ENCODE measurements at places on chromosomes 13 and 19.

- DNase-seq = no peak
Measured at GRCh38 chr13:74035896-74036295, 98.3 kb downstream of the KLF12 start.

GRCh38 chr13:19633479-19634255, at the start of gene MPHOSPH8:
Gene MPHOSPH8 (plus strand): TSS chr13:19633659. CDS start chr13:19633749, 90 bp downstream.
- DNase-seq = peak; percentile 85

DNA sequence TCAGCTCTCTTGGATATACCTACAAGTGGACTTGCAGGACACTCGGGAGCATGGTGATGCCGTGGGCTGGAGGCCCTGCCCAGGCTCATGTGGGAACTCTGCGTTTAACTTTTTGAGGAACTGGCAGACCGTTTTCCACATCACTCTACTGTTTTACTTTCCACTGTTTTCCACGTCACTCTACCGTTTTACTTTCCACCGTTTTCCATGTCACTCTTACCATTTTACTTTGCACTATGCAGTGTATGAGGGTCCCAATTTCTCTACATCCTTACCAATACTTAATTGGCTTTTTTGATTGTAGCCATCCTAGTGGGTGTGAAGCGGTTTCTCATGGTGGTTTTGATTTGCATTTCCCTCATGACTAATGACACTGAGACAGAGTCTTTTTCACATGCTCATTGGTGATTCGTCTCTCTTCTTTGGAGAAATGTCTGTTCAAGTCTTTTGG, 40.5 kb downstream of the GATAD2A start:
- no peak for DNase-seq

DNA sequence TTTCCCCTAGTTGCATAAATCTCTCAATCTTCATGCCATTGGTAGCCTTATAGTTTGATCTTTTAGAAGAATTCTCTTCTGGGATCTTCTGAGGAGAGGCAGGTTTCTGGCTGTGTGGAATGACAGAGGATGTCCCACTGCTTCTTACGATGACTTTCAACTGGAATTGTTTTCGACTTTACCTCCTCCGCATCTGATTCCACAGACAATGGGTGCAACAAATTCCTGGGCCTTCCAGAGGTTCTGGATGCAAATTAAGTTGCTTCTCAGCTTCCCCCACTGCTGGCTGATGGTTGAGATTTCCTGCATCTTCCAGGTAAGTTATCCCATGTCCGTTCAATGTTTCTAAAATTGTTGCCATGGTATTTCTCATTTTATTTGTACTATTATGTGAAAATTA, 142.3 kb upstream of the TSC22D1 start:
- no peak for DNase-seq

- no peak for DNase-seq
Measured at GRCh38 chr19:2415281-2415972, 12.0 kb downstream of the TIMM13 start.

- DNase-seq = no peak
Measured at GRCh38 chr13:26726684-26727083, 33.9 kb downstream of the GPR12 start.

GRCh38 chr13:70255406-70255991, 147.2 kb upstream of the KLHL1 start:
- DNase-seq = no peak

- DNase-seq = no peak
Measured at GRCh38 chr19:13844130-13844631, 32.8 kb upstream of the NANOS3 start.

DNA sequence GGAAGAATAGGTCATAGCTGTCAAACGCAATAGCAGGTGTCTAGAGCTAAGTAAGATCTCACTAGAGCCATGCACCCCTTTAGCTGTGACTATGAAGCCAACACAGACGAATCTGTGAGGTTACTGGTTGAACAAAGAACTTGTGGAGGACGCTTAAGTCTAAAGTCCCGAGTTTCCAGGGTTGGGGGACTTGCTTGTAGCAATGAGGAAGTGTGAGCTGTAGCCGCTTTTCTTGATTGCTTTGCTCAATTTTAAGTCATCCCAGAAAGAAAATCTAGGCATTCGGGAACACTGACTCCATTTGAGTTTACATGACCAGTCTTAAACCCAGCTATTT, 1.6 kb downstream of the GPC5 start:
- no peak for DNase-seq

GRCh38 chr13:92173254-92173653, 774.8 kb downstream of the GPC5 start:
- DNase-seq = no peak

DNA sequence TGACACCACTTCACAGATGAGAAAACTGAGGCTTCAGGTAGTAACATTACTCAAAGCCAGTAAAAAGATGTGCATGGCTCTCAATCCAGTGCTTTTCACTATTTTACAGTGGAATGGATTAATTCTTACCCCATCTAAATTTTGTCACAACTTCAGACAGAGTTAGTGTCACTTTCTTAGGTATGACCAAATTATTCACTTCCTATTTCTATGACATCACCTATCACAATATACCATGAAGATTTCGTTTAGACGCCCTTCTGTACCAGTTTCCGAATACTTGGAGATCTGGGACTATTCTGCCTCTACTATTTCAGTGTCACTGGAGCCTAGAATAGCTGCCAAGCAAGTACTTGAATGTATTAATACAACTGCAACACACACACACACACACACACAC, 437.5 kb downstream of the KLF12 start:
- no peak for DNase-seq

- no peak for DNase-seq
Measured at GRCh38 chr19:16328824-16329482, 4.3 kb downstream of the KLF2 start.

DNA sequence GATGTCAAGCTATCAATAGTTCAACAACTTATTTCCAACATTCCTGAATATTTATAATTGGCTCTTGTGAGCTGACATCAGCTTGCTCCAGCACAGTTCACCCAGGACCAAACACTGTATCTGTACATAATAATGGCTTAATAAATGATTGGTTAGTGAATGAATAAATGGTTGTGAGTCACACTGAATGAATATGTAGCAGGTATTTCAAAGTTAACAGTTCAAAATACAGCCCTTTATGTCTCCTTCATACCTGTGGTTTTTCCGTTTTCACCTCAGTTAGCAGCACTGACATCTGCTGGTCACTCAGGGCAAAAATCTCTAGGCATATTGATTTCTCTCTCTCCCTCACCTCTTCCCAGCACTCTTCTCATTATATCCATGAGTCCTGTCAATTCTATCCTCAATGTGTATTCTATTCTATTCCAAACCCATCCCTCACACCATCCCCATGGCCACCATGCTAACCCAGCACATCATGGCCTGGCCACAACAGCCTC, 76.3 kb downstream of the PEG3 start:
- no peak for DNase-seq

DNA sequence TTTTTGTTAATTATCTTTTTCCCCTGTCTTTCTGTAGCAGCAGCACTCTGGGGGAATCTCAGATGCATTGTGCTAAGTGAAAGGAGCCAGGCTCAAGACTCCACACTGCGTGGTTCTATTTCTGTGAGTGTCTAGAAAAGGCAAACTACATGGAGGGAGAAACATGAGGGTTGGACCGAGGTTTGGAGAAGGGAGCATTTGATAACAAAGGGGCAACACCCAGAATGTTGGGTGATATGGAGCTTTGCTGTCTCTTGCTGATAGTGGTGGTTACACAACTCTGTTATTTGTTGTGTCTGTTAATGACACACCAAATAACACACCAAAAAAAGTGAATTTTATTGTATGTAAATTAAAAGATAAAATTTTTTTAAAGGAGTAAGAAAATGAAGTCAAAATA, 107.8 kb downstream of the COL4A2 start:
- no peak for DNase-seq

DNA sequence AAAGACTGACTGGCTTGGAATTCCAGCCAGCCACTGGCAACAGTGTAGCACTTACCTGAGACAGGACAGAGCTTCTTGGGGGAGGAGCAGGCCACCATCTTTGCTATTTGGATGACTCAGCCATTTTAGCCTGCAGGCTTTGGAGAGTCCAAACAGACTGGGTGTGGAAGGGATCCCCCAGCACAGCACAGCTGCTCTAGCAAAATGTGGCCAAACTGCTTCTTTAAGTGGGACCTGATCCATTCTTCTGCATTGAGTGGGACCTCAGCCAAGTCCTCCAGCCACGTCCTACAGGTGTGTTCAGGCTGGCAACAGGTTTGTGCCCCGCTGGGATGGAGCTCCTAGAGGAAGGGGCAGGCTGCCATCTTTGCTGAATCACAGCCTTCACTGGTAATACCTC, 80.0 kb downstream of the NDFIP2 start:
- no peak for DNase-seq

GRCh38 chr13:46012404-46012803, 40.1 kb downstream of the ZC3H13 start:
- DNase-seq = no peak

- DNase-seq = no peak
Measured at GRCh38 chr19:16342002-16342715, 17.5 kb downstream of the KLF2 start.

GRCh38 chr13:40453351-40454021, 213.0 kb downstream of the FOXO1 start:
- DNase-seq = no peak

- no peak for DNase-seq
Measured at GRCh38 chr13:53920916-53921315, 892.3 kb downstream of the OLFM4 start.

DNA sequence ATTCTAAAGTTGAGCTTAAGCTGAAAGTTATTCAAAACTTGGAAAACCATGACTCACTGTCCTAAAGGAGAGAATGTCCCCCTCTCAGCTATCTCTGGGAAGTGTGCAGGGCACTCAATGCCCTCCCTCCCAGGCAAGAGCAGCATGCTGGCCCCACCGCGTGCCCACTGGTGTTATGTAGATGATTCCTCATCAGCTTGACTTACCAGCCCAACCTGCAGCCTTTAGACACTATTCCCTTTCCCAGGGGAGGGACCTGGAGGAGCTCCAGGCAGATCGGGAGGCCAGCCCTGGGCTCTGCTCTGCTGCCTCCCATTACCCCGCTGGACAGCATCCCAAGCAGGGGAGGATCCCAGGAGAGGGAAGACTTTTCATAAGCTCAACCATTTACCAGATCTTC, 124.6 kb downstream of the FGF14 start:
- no peak for DNase-seq

- DNase-seq = no peak
Measured at GRCh38 chr13:110756219-110756631, 42.7 kb downstream of the ING1 start.

GRCh38 chr13:97341135-97341534, 92.8 kb upstream of the RAP2A start:
- no peak for DNase-seq

DNA sequence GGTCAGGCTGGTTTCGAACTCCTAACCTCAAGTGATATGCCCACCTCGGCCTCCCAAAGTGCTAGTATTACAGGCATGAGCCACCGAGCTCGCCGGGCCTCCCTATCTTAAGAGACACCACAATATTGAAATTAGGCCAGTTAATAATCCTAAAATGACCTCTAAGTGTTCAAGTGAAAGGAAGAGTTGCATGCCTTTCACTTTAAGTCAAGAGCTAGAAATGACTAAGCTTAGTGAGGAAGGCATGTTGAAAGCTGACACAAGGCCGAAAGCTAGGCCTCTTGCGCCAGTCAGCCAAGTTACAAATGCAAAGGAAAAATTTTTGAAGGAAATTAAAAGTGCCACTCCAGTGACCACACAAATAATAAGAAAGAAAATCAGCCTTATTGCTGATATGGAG, 144.5 kb upstream of the FNDC3A start:
- no peak for DNase-seq

- no peak for DNase-seq
Measured at GRCh38 chr13:45511310-45512097, 46.8 kb downstream of the COG3 start.

DNA sequence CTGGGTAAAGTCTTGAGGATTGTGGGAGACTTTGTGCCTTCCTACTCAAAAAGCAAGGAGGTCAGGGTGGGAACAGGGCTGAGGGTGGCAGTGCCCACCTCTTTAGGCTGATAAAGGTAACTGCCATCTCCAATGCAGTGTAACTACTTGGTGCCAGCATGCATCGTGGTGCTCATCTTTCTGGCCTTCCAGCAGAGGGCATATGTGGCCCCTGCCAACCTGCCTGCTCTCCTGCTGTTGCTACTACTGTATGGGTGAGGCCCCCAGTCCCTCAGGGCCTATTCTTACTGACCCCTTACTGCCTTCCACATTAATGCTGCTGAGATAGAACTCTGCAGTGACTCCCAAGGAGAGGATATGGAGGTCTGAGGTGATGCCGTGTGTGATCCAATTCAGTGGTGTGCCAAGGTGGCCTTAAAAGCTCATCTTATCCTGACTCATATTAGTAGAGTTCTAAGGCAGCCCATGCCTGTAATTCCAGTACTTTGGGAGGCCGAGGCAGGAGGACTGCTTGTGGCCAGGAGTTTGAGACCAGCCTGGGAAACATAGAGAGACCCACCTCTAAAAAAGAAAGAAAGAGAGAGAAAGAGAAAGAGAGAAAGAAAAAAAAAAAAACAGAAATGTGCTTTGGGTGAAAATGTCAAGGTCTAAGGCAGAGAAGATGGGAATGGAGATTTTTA, 9.7 kb upstream of the ARHGAP45 start:
- DNase-seq = no peak

GRCh38 chr19:53102206-53102755, 941 bp downstream of the ZNF160 start:
- no peak for DNase-seq

DNA sequence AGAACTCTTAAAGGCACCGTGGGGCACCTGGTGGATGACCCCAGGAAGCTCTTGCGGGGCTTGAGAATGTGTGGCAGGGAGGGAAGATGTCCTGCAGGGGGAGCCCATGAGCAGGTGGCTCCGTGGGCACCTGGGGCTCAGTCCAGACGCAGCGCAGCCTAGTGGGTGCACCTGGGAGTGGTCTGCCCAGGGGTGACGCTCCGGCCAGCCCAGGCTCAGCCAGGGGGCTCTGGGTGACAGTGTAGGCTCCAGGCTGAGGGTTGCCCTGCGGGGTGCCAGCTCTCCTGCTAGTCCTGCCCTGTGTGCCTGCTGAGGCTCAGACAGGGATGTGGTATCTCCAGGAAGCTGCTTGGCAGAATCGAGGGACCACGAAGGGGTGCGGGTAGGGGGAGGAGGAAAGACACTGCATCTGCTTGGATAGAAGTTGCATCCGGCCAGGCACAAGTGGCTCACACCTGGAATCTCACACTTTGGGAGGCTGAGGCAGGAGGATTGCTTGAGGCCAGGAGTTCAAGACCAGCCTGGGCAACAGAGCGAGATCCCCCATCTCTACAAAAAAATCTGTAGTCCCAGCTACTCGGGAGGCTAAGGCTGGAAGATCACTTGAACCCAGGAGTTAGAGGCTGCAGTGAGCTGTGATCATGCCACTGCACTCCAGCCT, 15.0 kb upstream of the PGLS start:
- peak; percentile 59 for DNase-seq

DNA sequence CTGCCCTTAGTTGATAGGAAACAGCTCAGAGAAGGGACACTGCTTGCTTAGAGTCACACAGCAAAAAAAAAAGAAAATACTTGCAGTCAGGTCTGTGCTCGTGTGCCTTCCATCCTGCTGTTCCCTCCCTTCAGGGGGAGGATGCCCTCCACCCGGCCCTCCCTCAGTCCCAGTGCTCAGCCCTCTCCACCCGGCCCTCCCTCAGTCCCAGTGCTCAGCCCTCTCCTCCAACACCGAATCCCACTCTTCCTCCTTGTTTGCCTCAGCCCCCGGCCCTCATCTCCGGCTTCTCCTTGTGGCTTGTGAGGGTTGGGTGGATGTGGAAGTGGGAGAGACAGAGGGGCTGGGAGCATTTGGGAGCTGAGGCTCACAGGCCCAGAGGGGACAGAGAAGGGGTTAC, 5.8 kb downstream of the TFPT start:
- no peak for DNase-seq
